ENCODE measurements at places on chromosomes 2 and 18.
A peak's percentile ranks its signal among the peaks of the same experiment; 100 is the strongest.

DNA sequence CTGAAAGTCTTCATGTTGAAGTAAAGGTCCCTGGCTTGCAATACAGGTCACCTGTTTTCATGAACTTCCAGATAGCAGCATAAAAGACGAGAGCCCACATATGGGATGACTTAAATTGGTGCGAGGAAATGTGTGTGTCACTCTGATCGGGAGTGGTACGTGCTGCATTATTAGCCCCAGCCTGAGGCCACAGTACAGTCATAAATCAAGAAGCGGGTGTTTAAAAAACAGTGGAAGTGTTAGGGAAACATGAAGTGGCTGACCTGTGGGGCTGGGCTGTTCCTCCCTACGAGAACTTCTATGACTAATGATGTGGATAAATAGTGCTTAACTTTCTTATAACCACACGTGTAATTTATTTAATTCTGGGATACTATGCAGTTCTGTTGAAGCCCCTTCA is 24.4 kb downstream of the RDH14 start:
- no peak for DNase-seq

GRCh38 chr2:40752796-40753195 is 300.9 kb upstream of the SLC8A1 start:
- no peak for DNase-seq

- peak; percentile 43 for DNase-seq
These were observed 1.0 kb upstream of the BMPR2 start for GRCh38 chr2:202375033-202375608.

DNA sequence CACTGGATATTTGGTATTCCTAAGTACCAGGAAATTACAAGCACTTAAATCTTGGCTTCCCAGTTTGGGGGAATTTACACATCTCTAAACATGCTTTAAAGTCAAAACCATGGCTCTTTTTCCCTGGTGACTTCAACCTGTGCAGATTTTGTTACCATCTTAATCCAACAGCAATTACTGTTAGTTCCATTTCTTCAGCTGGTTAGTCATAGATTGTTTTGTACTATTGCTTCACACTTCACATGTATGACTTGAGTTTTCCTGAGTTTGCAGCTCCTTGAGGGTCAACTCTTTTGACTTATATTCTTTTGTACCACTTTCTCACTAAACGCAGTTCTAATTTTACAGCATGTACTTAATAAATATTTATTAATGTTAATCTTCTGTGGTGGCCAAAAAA is 203.4 kb upstream of the RND3 start:
- DNase-seq = no peak

DNA sequence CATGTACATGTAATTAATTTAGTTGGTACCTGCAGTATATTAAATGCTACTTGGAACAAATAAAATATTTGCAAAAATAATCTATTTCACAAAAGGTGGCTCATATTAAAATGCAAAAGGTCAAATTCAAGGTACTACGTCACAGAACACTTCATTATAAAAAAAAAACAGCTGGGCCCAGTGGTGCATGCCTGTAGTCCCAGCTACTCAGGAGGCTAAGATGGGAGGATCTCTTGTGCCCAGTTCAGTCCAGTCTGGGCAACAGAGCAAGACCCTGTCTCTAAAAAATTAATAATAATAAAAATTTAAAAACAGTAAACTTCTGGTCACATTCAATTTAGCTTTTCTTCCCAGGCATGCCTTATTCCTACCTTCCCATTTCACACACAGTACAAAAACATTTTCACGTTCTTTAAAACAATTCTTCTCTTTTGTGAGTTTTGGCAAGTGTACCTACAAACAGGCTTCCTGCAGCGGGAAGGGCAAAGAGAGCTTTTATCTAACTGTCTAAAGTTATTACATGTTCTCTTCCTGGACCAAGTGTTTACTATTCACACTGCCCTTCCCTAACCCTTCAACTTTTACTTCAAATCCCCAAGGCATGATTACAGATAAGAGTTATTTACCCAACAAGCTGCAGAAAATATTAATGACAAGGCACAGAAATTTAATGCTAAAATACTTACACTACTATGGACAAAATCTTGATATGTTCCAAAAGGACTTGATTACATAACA is 10.7 kb downstream of the BAZ2B start:
- DNase-seq = no peak

- DNase-seq = no peak
These were observed 35.0 kb upstream of the ID2 start for GRCh38 chr2:8646731-8647461.

GRCh38 chr2:160111951-160112798 is 49.8 kb upstream of the PLA2R1 start:
- DNase-seq = no peak

DNA sequence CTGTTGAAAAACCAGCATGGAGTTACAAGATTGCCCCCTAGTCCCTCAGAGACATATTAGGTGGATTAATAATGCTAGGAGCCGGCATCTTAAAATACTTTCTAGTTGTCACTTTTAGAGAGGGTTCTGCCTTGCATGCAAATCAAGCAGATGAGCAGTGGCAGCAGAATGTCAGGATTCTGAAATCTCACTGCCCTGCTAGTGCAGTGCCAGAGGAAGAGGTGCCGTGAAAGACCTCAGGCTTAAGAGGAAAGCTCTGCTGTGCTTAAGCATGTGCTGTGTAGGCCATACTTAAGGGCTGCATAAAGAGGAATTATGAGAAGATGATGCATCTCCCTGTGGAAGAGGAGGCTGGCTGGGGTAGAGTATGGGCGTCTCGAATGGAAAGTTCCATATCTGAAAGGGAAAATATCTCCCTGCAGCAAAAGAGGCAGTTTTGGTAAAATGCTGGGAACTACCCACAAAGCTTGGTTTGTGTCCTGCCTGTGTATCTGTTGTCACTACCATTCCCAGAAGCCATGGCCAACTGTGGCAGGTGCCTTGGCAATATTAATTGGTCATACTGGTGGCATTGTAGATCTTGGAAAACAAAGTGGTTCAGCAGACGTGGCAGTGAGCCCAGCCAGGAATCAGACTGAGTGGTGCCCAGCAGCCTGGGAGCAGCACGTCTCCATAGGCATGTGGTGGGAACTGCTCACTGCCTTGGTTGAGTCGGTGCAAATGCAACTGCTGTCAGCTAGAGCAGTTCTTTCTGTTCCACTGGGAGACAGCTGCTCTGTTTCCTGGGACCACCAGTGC is 131.9 kb downstream of the EVA1A start:
- no peak for DNase-seq

DNA sequence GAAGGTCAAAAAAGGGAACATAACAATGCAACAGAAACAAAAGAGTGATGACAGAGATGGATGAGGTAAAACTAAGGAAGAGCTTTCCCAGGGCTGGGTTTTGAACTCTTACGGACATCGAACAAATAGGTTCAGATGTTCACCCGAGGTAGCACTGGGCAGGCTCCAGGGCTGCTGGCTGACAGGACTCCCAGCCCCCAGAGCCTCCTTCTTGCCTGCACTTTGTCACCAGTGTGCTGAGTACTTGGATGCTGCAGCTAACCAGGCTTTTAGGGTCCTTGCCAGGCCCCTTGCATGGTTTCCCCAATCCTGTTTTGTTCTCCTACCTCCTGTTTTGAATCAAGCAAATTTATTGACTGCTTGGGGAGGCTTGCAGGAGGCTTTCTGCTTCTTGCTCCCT is 322.9 kb downstream of the DYSF start:
- DNase-seq = no peak

GRCh38 chr18:34892379-34892778 is 148.8 kb upstream of the MAPRE2 start:
- DNase-seq = no peak

GRCh38 chr2:165529130-165529529 is 59.6 kb downstream of the CSRNP3 start:
- no peak for DNase-seq

DNA sequence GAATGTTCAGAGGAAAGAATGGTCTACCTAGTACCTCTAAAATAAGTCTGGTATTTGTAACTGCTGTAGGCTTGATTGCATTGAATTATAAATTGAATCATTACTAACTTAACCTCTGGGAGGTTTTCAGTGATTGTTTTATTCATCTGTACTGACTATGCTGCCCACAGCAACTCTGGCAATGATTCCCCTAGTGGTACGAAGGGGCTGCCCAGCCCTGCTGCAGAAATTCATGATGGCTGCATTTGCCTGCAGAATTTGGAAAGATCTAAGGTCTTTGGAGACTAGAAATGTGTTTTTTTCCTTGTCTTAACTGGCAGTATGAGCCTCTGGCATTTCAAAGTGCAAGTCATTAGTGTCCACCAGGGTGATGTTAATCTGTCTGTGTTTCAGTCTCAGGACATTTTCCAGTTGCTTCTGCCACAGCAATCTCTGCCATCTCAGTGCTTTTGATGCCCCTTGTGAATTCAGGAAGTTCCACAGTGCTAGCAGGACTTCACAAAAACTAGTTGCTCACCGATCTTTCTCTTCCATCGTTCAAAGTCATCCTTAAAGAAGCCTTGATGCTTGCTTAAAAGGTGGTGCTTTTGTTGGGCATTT is 13.4 kb upstream of the LRPPRC start:
- DNase-seq = no peak

- no peak for DNase-seq
These were observed 119.0 kb upstream of the SYT4 start for GRCh38 chr18:43396266-43396665.

DNA sequence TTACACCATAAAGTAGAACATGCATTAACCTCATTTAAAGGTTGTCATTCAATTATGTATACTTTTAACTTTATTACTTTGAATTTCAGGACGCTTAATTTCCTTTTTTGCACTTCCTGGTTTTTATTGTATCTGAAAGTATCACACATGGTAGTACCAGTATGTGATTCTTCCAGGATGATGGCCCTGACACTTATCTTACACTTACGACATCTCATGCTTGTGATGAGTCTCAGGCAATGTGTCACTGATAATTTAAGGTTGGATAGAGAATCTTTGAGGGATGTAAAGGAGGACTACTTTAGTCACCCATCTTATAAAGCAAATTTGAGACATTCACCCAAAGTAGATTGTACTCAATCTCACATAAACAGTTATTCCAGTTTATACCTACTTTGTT is 74.9 kb downstream of the ABCA12 start:
- DNase-seq = no peak

- no peak for DNase-seq
These were observed 17.1 kb upstream of the TEX51 start for GRCh38 chr2:126881591-126881990.

DNA sequence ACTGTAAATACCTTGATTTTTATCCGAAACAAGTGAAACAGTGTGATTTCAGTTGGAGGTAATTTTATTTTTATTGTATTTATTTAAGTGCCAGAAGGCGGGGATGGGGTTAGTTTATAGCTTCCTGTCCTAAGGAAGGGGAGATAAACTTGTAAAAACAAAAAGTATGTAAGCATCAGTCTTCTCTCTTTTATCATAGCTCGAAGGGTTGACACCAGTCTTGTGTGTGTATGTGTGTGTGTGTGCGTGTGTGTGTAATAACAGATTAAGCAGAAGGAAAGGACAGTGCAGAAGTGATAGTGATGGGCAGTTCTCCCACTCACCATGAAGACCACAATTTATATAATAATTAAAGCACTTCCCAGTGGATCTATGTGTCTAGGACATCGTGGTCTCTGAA is 793.3 kb downstream of the PLCL1 start:
- DNase-seq = no peak

GRCh38 chr2:15053542-15053941 is 421.0 kb downstream of the LRATD1 start:
- no peak for DNase-seq

GRCh38 chr2:82330155-82330554 is 2025.6 kb upstream of the LRRTM1 start:
- DNase-seq = no peak

DNA sequence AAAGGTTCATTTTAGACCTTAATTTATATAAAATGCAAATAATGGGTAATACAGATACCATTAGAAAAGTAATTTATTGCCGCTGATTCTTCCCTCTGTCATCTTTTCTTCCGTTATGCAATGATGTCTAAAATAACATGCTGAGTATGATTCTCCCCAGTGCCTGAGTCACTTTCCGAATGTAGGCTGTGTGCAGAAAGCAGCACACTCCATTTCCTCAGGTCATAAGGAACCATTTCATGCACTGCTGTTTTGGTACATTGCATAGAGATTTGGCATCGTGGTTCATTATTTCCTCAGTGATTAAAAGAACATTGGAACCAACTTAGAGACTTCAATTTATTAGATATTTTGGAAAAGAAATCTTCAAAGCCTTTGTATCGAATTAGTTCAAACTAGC is 173.5 kb downstream of the CDH2 start:
- DNase-seq = no peak

DNA sequence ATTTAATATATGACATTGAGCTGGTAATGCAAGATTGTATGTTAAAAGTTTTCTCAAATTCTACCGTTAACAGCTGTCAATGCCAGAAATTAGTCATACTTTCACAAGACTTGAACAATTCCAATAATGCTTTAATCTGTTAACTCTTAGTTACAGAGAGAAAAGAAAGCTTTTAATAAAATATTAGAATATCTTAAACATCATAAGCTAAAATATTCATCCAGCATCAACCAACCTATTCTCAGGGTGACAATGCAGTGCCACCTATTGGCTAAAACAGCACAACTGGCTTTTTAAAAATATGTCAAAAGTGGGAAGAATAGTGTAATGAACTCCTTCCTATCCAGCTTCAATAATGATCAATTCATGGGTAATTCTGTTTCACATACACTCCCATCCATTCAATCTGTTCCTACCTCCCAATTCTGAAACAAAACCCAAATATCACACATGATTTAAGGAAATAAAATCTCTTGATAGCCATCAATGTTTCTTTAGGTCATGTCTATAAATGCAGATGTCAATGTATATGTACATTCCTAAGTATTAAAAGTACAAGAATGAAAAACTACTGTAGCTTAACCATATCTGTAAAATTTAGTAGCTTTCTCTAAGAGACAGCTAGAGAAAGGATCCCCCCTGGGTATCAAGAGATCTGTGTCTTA is 79.8 kb upstream of the CCDC141 start:
- DNase-seq = no peak

- no peak for DNase-seq
These were observed 32.1 kb upstream of the TTC39C start for GRCh38 chr18:23982155-23983079.

- no peak for DNase-seq
These were observed 89.2 kb downstream of the SH3RF3 start for GRCh38 chr2:109218087-109218791.

GRCh38 chr2:19895535-19895934 is 6.2 kb downstream of the TTC32 start:
- no peak for DNase-seq

GRCh38 chr2:82539280-82539621 is 1919.8 kb downstream of the SUCLG1 start:
- no peak for DNase-seq

DNA sequence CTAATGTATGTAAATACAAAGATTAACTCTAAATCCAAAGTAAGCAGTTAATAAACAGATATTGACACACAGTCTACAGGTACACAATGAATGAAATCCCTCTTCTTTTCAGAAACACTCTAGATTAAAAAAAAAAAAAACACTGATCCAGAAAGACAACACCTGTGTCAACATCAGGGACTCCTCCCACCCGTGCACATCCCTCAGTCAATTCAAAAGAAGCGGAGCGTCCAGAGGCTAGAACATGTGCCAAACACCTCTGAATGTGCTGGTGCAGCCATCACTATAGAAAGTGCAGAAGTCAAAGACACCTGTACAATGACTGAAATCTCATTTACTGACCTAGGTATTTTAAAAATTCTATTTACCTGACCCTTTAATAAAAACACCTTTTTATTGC is 622.6 kb upstream of the ID2 start:
- DNase-seq = no peak

- no peak for DNase-seq
These were observed 62.9 kb upstream of the SERPINE2 start for GRCh38 chr2:224101820-224102630.

GRCh38 chr18:6328621-6329010 is 86.1 kb downstream of the L3MBTL4 start:
- no peak for DNase-seq

- DNase-seq = no peak
These were observed 10.7 kb downstream of the RPL31 start for GRCh38 chr2:101012706-101013181.
